GM19239 (cell line): ENCODE measurements at places on chromosomes 2 and 18.

DNA sequence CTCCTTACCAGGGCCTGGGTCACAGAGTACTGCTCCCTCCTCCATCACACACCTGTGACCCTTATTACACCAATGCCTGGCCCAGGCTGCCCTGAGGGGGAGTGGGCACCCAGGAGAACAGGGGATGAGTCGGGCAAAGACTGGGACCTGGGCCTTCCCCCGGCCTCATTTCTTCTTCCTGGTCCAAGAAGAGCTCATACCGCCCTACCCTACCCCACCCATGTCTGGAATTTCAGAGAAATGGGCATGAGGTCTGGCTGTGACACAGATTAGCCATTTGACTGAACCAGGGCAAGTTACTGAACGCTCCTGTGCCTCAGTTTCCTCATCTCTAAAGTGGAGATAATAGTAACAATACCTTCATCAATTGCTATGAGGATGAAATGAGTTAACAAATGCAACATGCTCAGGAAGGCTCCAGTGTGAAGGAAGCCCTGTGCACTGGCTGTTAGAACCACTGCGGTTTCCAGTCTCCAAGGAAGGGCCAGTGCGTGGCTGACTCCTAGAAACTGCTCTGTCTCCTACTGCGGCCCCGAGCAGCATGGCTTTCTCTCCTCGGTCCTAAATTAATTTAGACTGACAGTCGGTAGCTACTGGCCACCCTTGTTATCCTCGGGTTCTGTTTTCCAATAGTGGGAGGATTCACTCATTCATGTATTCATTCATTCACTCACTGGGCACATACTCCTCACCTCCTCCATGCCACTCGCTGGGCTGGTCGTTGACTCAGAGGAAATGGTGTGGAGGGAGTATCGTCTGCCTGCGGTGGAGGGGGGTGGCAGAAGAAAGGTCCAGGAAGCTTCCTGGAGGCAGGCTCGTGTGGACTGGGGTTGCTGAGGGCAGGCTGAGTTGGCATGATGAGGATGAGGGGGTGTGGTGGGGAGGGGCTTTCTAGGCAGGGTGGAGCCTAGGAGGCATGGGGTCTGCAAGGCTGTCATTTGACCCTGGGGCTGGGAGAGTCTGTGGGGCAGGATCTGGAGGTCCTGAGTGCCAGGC lies 175.6 kb downstream of the GLI2 start:
- DNase-seq, result no peak

- peak; percentile 12 for DNase-seq
Measured at GRCh38 chr2:7672027-7672684, 754.9 kb downstream of the RNF144A start.

DNA sequence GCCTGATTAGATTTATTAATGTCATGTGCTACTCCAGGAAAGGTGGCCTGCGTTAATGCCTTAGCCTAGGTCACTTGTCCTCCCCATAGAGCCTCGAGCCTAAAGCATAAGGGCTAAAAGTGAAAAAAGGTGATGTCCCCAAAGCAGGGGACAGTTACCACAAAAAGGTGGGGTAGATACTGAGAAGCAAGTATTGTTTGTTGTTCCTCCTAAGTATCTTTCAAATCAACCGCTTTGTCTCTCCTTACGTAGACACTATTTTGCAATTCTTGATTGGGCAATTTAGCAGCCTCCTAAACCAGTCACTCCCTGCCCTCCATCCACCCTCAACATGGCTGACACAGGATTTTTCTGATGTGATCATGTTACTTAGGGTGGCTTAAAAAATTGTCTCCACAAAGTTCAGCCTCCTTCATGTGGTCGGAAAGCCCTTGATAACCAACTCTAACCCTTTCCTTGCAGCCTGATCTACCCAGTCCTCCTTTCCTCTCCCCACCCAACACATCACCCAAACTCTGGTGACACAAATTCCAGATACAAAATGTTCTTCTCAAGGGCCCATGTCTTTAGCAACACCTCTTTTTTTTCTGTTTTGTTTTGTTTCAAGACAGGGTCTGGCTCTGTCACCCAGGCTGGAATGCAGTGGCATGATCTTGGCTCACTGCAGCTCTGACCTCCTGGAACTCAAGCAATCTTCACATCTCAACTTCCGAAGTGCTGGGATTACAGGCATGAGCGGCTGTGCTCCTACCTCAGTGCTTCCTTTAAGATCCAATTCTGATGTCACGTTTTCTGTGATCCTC lies 6.9 kb downstream of the INHA start:
- no peak for DNase-seq

DNA sequence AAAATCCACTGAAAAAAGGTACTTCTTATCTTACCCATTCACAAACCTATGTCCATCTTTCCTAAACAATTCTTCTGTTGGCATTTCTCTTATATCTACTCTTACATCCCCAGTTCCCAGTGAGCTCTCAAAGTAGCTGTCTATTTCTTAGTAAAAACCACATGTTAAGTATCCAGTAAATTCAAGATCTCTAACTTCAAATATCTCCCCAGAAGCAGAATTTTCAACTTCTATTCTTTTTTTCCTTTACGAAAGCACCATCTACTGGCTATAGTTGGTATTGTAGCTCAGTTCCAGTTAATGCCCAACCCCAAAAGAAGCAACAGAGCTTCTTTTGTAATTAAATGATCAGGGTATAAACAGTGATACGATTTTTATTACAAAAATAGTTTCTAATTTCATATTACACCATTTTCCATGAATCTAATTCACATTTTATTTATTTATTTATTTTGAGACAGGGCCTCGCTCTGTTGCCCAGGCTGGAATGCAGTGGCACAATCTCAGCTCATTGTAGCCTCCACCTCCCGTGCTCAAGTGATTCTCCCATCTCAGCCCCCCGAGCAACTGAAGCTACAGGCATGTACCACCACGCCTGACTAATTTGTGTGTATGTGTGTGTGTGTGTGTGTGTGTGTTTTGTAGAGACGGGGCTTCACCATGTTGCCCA lies 28.5 kb downstream of the HRH4 start:
- DNase-seq, result no peak

- DNase-seq, result no peak
Measured at GRCh38 chr2:12262681-12263436, 453.9 kb upstream of the TRIB2 start.
